ENCODE measurements at places on chromosomes 11 and 22.

GRCh38 chr11:119671561-119672015 lies 57.4 kb downstream of the NECTIN1 start:
- no peak for DNase-seq

DNA sequence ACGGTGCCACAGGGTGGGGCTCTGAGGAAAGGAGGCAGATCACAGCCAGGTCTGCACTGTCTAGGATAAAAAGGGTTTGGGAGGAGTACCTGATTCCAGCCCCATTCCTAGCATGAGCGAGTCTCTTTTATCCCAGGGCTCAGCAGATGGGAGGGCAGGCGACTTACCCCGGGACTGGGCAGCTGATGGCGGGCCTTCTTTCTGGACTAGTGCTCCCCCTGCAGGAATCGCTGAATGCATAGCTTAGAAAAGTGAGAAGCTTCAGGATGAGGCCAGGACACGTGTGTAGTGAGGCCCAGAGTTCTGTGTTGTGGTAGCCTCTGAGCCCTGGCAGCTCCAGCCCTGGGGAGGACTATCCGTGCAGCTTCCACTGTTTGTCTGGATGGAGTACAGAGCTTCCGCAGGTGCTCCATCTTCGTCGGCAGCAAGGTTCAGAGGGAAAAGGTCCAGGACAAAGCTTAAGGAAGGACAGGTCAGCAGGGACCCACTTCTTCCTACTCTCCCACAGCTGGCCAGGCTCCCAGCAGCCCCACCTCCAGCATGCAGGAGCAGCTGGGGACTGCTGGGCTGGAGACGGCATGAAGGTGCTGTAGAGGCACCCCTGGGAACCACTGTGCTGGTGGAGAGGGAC lies 30.4 kb downstream of the COMMD9 start:
- peak; percentile 65 for DNase-seq

- DNase-seq: no peak
Measured at GRCh38 chr11:114562166-114562916, 2.7 kb upstream of the NXPE1 start.

DNA sequence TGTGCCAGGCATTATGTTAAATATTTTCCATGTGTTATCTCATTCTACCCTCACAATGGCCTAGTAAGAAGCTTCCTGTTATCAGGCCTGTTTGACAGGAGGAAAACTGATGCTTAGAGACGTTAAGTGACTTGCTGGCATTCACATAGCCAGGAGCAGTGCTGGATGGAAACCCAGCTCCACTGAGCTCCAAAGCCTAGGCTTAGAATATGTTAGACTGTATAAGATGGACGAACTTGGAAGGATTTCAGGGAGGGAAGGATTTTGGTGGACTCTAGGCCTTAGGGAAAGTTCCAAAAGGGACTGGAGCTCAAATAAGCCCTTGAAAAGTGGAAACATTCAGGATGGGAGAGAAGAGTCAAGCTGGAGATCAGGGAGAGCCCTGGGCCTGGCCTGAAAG lies 2.1 kb downstream of the CD44 start:
- DNase-seq: no peak

GRCh38 chr11:99565333-99565732 lies 544.6 kb downstream of the CNTN5 start:
- DNase-seq: no peak

- DNase-seq: peak; percentile 98
Measured at GRCh38 chr11:109972939-109973338, 120.3 kb upstream of the ZC3H12C start.

DNA sequence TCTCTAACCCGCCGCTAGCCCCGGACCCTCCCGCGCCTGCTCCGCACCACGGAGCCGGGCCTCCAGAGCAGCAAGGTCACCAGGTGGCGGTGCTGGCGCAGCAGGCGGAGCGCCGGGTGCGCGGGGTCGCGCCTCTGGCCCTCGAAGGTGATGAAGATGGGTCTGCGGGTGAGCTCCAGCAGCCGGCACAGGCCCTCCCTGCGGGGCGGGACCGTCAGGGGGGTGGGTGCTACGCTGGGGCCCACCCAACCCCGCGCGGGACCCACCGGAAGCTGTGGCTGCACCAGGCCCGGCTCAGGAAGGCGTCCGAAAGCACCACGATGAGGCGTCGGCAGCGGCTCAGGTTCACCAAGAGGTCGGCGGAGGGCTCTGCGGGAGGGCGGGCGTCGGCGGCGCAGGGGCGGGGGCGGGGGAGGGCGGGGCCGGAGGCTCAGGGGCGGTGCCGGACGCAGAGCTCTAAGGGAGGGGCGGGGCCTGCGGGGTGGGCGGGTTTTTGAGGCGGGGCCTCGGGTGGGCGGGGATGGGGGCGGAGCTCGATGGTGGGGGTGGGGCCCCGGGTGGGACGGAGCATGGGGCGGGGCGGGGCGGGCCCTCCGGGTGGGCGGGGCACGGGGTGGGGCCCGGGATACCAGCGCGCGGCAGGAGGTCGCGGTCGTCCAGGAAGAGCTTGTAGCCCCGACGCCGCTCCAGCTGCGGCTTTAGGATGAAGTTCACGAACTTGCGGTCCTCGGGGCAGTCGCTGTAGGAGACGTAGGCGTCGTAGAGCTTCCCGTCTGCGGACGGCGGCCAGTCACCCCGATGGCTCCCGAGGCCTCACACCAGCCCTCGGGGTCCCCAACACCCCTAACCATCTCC lies 7.8 kb downstream of the SIGIRR start:
- peak; percentile 51 for DNase-seq

DNA sequence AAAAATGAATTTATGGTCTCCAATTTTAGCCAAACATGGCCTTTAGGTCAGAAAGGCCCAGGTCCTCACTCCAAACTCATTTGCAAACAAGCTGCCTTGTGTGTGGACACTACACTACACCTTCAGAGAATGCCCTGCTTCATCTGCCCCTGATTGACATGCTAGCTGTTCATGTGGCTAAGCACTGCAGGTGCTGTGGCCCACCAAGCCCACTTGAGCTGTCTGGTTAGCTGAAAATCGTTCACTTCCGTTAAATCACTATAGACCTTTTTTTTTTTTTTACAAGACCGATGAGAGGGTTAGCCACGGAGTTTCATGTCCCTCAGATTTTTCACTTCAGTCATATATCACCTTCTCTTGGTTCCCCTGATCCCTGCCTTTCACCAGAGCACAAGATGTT lies 39.3 kb downstream of the NF2 start:
- no peak for DNase-seq

- no peak for DNase-seq
Measured at GRCh38 chr11:7675631-7676030, 2.3 kb upstream of the CYB5R2 start.

GRCh38 chr11:113613619-113614018 lies 92.5 kb downstream of the TMPRSS5 start:
- DNase-seq: peak; percentile 18

DNA sequence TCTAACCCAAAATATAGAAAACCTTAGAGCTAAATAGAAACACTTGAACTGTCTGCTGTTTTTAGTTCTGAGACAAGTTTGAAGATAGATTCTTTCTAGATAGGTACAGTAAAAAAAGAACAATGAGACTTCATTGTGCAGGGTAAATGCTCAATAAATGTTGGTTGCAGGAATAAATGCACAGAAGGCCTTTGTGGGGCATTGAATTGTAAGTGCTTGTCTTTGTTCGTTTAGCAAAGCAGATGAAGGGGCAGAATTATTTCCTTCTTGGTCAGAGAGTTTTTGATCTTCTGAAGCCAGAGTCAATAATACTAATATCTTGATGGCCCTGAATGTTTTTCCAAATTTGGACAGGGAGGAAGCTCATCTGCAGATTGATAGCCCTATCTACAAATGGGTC lies 340.4 kb downstream of the OPCML start:
- no peak for DNase-seq

All from inflammatory macrophage treated with lipopolysaccharide for 1 hour (primary cell).